Stimulated activated CD8-positive, alpha-beta memory T cell treated with anti-CD3 and anti-CD28 coated beads, Interleukin-4, amount 100 ng/mL, for 1 hour (primary cell): ENCODE measurements at places on chromosomes 2 and 18.

- DNase-seq = no peak
These were observed 55.7 kb upstream of the KCNG2 start for GRCh38 chr18:79742076-79742475.

GRCh38 chr2:113175042-113175628 is 1.4 kb downstream of the PSD4 start:
- DNase-seq = no peak

DNA sequence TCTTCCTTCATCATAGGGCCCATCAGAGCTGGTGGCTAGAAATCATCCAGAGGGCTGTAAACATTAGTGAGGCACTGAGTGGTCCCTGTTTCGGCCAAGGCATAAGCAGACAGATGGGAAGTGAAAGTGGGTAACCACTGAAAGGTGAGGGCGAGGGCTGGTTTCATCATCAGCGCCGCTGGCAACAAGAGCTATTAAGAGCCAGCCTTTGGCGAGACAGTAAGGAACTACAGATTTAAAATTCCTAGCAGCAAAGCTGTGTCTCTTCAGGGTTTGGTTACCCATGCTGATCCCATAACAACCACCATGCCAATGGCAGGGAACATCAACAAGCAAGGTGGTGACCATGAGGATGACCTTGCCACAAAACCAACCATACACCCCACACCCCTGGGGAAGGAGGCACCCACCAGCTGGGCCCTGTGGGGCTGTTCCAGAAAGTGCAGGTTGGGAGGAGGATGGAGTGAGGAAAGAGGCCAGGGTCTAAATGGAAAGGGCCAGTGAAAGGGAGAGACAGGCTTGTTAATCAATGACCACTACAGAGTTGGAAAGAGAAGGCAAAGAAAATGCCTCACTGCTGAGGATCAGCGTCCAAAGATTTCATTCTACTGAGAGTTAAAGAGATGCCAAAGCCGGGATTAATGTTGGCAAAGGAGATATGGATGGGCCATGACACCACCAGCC is 9.0 kb upstream of the SLC20A1 start:
- DNase-seq = no peak

- no peak for DNase-seq
These were observed 11.2 kb upstream of the GALM start for GRCh38 chr2:38654528-38655381.

DNA sequence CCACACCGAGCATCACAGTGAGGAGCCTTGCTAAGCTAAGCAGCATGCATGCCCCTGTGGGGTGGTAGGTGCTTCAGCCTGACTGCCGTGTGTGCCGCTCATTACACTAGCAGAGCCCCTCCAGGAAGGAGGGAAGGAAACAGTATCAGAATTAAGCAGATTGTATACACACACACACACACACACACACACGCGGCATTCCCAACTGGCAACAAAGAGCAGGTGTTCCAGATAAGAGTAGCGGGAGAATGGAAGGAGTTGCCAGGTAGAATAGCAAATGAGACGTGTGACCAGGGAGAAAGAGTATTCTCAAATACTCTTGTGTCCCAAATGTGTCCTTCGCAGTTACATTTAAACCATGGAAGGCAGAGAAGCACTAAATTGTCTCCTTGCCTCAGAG is 47.6 kb upstream of the TTC39C start:
- no peak for DNase-seq

DNA sequence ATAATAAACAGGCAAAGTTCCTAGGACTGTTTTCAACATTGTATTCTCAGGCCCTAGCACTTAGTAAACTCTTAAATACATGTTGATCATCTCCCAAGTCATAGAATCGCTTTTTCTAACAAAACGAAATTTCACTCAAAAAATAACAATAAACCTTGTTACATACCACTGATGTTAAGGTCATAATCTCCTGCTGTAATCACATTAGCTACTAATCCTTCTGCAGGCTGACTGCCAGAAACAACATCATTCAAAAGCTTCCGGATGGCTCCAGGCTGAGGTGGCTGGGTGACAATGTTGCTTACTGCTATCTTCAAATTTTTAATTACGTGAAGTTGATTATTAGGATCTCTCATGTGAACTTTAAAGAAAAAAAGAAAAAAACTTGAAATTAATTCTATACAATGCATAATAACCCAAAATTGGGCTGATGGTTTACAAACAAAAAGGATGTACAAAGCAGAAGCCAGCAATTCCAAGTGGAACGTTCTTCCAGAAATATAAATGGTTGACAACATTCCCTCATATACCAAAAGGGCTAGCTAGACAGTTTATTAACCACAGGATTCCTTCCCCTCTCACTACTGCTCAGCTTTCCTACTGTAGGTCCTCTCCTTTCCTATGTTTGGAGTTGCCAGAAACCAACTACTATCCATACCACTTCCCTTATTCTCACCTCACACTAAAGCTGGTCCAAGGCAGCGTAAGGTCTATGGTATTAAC is 11.6 kb downstream of the TRAPPC8 start:
- no peak for DNase-seq

DNA sequence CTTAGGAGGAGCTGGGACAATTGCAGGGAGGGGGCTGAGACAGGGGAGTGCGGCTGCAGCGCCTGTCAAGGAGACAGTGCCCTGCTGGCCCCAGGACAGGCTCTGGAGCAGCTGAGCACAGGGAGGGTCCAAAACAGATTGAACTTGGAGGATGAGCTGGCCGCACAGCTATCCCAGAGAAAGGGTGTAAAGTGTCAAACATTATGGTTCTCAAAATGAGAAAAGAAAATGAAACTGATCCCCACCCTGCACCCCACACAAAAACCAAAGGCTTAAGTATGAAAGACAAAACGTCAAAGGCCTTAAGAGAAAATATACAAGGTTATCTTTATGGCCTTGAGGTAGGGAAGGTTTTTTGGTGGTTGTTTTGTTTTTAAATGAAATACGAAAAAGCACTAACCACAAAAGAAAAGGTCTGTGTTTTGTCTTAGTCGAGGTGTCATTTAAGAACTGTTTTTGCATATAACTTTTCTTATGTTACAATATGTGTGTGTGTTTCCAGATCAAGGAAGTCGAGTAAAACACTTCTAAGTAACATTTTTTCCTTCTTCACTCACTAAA is 111.8 kb downstream of the HDAC4 start:
- DNase-seq = no peak

DNA sequence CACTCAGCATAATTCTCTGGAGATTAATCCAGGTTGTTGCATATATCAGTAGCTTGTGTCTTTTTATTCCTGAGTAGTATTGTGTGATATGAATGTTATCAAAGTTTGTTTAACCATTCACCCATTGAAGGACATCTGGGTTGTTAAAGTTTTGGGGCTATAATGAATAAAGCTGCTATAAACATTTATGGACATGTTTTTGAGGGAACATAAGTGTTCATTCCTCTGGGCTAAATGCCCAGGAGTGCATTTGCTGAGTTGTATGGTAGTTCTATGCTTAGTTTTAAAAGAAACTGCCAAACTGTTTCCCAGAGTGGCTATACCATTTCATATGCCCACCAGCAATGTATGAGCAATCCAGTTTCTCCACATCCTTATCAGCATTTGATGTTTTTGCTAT is 21.8 kb upstream of the KCNJ13 start:
- no peak for DNase-seq
